SJSA1 (cell line): ENCODE measurements at places on chromosomes 1 and 21.

GRCh38 chr1:6178751-6179563 is 1.2 kb downstream of the CHD5 start:
- DNase-seq, result no peak

DNA sequence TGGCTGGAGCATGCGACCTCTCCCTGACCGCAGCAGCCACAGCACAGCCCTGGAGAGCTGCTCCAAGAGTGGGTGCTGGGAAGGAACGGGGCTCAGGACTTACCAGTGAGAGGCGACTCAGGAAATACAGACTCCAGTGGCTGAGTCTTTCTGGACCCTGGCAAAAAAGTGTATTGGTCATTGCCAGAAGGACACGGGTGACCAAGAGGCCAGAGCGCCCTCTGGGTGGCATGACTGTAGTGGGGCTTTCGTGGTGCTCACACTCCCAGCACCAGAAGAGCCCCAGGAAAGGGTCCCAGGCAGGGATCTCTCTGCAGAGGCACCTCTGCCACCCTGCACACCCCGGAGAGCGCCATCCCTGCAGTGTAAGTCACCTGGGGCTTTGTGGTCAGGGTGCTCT is 8.9 kb upstream of the PRDM16 start:
- DNase-seq, result no peak

GRCh38 chr1:200714504-200715187 is 24.0 kb upstream of the CAMSAP2 start:
- DNase-seq, result no peak

DNA sequence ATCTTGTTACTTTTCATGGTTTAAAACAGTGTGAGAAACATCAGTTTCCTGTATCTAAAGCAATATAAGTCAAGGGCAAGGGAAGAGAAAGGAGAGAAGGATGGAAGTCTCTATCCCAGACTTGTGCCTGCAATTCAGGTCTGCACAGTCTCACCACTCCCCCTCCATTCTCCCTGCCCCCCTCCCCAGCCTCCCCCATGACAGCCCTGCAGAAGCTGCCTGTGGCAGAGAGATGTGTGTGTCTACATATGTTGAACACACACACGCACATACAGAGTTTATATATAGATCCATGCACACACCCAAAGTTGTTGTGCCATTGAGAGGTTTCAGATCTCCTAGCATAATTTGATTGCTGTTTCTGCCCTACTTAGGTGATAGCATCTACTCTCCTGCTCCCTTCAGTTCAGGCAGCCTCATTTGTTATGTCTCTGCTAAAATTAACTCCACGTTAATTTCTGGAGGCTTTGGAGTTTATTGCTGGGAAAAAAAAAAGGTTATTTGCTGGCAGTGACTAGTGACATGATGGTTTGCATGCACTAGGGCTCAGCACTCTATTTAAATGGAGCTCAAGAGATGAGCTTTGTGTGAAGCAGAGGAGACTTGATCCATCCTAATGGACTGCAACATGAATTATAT is 124.9 kb upstream of the SMYD2 start:
- DNase-seq, result no peak

DNA sequence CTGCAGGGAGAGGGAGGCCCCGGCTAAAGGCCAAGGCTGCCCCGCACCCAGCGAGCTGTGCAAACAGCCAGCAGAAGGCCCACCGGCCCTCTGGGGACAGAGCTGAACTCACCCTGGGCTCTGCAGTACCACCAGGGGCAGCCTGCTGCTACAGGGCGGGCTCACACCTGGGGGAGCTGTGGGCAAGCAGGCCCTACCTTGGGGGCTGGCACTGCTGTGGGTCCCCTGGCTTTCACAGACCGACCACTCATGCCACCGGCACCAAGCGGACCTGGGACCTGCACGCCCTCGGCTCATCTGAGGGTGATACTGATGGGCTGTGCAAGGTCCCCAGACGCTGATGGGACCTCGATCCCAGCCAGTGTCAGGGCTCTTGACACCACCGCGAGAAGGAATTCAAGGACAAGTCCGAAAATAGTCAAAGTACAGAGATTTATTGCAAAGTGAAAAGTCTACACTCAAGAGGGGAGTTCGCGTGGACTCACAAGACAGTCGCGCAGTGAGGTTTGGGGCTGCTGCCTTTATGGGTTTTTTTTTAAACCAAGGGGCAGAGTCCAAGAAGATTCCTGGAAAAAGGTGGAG is 61.0 kb upstream of the ADARB1 start:
- DNase-seq, result peak; percentile 24

GRCh38 chr1:118077331-118078045 is 107.5 kb downstream of the SPAG17 start:
- DNase-seq, result no peak
